ENCODE measurements at places on chromosomes 5 and 9. TPM values are rescaled to one million over a fixed set of nuclear protein-coding genes. Genes with fewer than 3 reads are reported as not detected.

The PROB1 gene
- total RNA-seq, result 2.4 TPM

- no peak for DNase-seq
Observed at GRCh38 chr5:168426864-168427172, 59.5 kb upstream of the RARS1 start.

DNA sequence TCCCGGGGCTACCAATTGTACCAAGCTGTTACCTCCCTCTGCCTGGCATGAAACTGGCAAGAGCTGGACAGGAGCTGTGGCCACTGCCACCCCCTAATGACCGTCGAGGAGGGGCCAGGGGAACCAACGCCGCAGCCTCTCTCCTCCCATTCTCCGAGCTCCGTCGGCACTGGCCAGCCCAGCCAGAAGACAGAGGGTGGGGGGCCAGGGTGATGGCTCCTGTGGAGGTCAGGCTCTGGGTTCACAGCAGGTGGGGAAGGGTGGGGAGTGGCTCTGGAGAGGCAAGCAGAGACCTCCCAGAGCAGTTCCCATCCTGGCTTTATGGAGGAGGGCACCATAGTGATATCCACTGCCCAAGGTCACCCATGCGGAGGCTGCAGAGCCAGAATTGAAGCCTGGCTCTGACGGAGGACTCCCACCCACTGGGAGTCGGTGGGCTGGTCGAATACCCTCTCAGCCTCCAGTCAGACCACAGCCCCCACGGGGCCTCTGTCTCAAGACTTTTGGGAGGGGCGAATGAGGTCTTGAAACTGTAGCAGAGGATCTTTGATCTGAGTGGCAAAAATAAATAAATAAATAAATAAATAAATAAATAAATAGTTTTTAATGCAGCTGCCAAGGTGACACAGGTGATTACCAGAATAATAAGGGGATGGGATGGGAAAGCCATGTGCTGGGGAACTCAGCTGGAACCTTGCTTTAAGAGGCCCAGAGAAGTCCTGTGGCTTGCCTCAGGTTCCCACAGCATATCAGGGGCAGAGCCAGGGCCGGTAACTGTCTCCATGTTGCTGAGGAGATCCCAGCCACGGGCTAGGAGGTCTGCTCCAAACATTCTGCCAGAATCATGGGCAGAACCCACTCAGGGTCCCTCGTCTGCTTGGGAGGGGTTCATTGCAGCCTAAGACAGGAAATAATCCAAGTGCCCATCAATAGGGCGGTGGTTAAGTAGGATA lies 42.5 kb upstream of the NEURL1B start:
- DNase-seq, result no peak

- no peak for DNase-seq
Observed at GRCh38 chr5:150033334-150033733, 32.8 kb downstream of the HMGXB3 start.

GRCh38 chr9:100473276-100474081 lies 530 bp downstream of the TMEFF1 start:
- DNase-seq, result no peak

- DNase-seq, result no peak
Observed at GRCh38 chr5:66849803-66850202, 253.6 kb downstream of the MAST4 start.

The DNM1 gene
- total RNA-seq, result 31.4 TPM

The BASP1 gene
- 77.8 TPM for total RNA-seq

DNA sequence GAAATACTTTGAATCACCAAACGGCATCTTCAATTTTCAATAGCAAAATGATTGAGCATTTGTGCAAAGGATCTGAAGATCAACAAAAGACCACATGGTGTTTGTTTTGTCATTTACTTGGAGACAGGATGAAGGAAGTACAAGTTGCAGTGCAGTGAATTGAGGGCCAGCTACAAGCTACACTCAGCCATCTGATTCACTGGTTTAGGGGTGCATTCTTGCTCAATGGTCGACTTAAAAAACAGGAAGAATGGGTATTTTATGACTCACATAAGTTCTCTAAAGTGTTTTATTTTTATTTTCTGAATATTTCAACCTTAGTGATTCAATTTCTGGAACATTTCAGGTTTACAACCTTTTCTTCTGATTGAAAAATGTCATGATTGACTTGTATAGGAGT lies 412.1 kb upstream of the ADAMTSL1 start:
- no peak for DNase-seq

GRCh38 chr9:76530458-76531110 lies 71.6 kb downstream of the GCNT1 start:
- no peak for DNase-seq

GRCh38 chr9:100295240-100295639 lies 57.5 kb downstream of the TEX10 start:
- no peak for DNase-seq

DNA sequence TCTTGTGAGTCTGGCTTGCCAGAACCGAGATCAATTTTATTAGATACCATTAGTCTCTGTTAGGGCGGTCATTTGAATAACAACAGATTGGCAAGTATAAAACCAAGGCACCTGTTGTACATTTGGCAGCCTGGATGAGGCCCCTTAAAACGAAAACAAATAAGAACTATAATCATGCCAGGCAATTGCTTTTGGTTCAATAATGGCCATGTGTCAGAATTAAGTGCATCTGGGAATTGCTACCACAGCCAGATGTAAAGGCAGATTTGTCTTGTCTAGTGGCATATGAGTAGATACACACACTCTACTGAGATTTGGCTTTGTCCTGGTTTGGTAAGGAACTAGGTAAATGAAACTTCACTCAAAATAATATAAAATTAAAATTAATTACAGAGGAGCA lies 1046.2 kb upstream of the DMAC1 start:
- DNase-seq, result no peak

- DNase-seq, result no peak
Observed at GRCh38 chr9:133788819-133789717, 50.9 kb upstream of the SARDH start.

GRCh38 chr5:152051499-152052454 lies 127.1 kb upstream of the GLRA1 start:
- no peak for DNase-seq

The IRX2 gene
- 3.3 TPM for total RNA-seq

- DNase-seq, result no peak
Observed at GRCh38 chr5:83957188-83957587, 236.5 kb upstream of the HAPLN1 start.

GRCh38 chr9:129012893-129013448 lies 15.2 kb downstream of the SH3GLB2 start:
- no peak for DNase-seq

- DNase-seq, result no peak
Observed at GRCh38 chr5:105882956-105883481, 1787.7 kb downstream of the EFNA5 start.

The SPATA31C1 gene
- total RNA-seq, result not detected

The IPPK gene
- total RNA-seq, result 11.9 TPM

DNA sequence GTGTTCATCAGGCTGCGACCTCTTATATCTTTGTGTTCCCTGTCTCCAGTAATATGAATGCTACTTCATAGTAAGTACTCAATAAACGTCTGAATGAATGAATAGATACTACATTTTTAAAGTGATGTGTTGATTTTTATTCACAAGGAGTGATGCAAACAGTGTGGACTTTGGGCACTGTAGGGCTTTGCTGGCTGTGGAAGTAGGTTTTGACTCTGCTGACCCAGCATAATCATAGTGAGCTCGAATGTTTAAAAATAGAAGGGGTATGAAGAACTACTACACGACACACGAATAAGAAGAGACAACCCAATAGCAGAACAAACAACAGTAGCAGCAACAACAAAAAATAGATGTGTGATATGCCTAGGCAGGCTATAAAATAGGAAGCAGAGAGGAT lies 147.4 kb downstream of the SH3GL2 start:
- DNase-seq, result no peak

- no peak for DNase-seq
Observed at GRCh38 chr9:89317282-89317681, 1.0 kb upstream of the SECISBP2 start.

Data from ureter (tissue), 1 donor.